ENCODE measurements at places on chromosomes 6 and 20. TPM values are rescaled to one million over a fixed set of nuclear protein-coding genes. Genes with fewer than 3 reads are reported as not detected.
A peak's percentile ranks its signal among the peaks of the same experiment; 100 is the strongest.

- peaks cover 10% of the 10 kb centered on the region for H3K27me3 ChIP-seq
- H3K27ac ChIP-seq = no peak overlapping the region
- no peaks in the 10 kb centered on the region for H3K36me3 ChIP-seq
- no peak for DNase-seq
- H3K4me1 ChIP-seq = peaks cover 3% of the 10 kb centered on the region
Observed at GRCh38 chr6:160337991-160338390, 10.2 kb upstream of the SLC22A3 start.

GRCh38 chr6:159351707-159352106 is 182.5 kb downstream of the FNDC1 start:
- no peaks in the 10 kb centered on the region for H3K4me1 ChIP-seq
- no peak overlapping the region for H3K27ac ChIP-seq
- H3K36me3 ChIP-seq = no peaks in the 10 kb centered on the region
- H3K27me3 ChIP-seq = peaks cover 6% of the 10 kb centered on the region
- no peak overlapping the region for H3K4me3 ChIP-seq

GRCh38 chr20:29410806-29411457 is 1846.5 kb upstream of the DEFB115 start:
- H3K4me3 ChIP-seq = no peak overlapping the region
- H3K27ac ChIP-seq = no peak overlapping the region
- H3K27me3 ChIP-seq = no peaks in the 10 kb centered on the region
- H3K36me3 ChIP-seq = peaks cover 3% of the 10 kb centered on the region
- DNase-seq = peak; percentile 88

DNA sequence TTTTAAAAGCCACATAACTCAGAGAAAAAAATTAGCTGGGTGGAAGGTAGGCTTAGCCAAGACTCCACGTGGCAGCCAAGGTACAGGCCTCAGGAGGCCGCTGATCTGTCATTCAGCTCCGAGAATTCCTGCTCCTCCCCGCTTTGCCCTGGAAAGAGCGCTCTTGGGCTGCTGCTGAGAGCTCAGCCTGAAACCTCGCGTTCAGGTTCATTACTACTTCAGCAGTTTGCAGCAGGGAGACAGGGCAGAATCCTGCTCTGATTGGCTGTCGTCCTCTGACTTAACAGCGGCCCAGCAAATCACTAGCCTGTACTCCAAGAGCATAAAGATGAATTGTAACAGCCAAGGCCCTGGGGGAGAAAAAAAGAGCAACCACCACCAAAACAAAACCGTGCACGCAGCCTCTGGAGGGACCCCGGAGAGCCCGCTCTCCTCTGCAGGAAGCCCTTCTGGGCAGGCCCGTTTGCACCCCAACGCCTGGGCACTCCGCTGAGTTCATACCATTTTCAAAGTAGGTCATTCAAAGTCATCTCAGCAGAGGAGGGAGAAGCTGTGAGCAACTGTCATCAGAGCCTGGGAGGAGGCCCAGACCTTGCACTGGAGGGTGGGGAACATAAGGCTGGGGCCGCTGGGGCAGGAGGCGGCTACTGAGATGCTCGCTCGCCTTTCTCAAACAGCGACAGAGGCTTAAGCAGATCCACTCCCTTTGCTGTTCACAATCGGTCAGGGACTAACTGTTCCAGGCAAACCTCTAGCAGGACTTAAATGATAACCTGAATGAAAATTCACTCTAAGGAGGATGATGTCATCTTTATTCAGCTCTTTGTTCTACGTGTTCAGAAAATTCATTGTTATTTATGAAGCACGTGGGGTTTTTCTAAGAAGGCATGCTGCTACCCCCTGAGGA is 42.3 kb upstream of the ATXN1 start:
- no peak for DNase-seq
- H3K36me3 ChIP-seq = no peaks in the 10 kb centered on the region
- H3K27ac ChIP-seq = no peak overlapping the region
- H3K4me1 ChIP-seq = peaks cover 30% of the 10 kb centered on the region
- H3K4me3 ChIP-seq = no peak overlapping the region
- no peaks in the 10 kb centered on the region for H3K27me3 ChIP-seq

DNA sequence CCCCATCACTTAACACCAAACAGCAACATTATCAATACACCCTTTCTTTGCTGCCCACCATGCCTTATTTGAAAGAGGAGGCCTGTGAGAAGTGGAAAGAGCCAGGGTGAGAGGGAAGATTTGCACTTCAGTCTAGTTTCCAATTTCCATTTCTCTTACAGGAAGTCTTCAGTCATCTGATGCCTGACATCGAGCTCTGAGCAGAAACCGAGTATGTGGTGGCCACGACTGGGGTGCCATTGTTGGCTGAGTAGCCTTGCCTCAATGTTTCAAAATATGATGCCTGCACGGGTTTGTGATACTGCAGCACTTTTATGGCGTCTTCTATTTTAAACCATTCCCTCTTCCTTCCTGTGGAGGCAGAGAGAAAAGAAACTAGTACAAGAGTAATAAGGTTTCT is 39.8 kb upstream of the SMIM29 start:
- peaks cover 27% of the 10 kb centered on the region for H3K36me3 ChIP-seq
- DNase-seq = no peak
- H3K4me3 ChIP-seq = no peak overlapping the region

- no peak overlapping the region for H3K27ac ChIP-seq
- no peak for DNase-seq
- H3K36me3 ChIP-seq = no peaks in the 10 kb centered on the region
- peaks cover 43% of the 10 kb centered on the region for H3K4me1 ChIP-seq
Observed at GRCh38 chr6:112443179-112444065, 96.3 kb downstream of the RFPL4B start.

Gene CNR1
- not detected for total RNA-seq

DNA sequence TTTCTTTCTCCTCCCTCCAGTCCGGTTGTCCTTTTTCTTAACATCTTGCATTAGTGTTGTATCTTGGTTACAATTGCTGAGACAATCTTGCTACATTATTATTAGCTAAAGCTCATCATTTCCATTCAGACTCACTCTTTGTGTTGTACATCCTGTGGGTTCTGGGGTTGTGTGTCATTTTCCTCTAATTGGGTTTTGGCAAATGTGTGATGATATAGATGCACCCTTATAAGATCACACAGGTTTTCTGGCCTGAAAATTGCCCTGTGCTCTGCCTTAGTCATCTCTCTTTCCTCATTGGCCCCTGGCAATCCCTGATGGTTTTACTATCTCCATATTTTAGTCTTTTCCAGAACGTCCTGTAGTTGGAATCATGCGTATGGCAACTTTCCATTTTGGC is 60.1 kb downstream of the PPP1R14C start:
- H3K4me3 ChIP-seq = no peak overlapping the region
- DNase-seq = no peak
- no peak overlapping the region for H3K27ac ChIP-seq
- peaks cover 6% of the 10 kb centered on the region for H3K4me1 ChIP-seq
- no peaks in the 10 kb centered on the region for H3K27me3 ChIP-seq
- H3K36me3 ChIP-seq = no peaks in the 10 kb centered on the region

Gene CLDN20
- total RNA-seq = not detected

- no peak overlapping the region for H3K4me3 ChIP-seq
- H3K36me3 ChIP-seq = peaks cover 19% of the 10 kb centered on the region
- DNase-seq = no peak
- peaks cover 53% of the 10 kb centered on the region for H3K4me1 ChIP-seq
Observed at GRCh38 chr6:124670801-124671200, 291.4 kb upstream of the RNF217 start.

- DNase-seq = no peak
- H3K4me3 ChIP-seq = no peak overlapping the region
- H3K27me3 ChIP-seq = peaks cover 1% of the 10 kb centered on the region
- H3K4me1 ChIP-seq = no peaks in the 10 kb centered on the region
Observed at GRCh38 chr20:15840636-15841301, 732.5 kb downstream of the KIF16B start.

GRCh38 chr20:50845566-50846215 is 50.8 kb downstream of the BCAS4 start:
- H3K36me3 ChIP-seq = no peaks in the 10 kb centered on the region
- no peaks in the 10 kb centered on the region for H3K27me3 ChIP-seq
- peaks cover 25% of the 10 kb centered on the region for H3K4me1 ChIP-seq
- DNase-seq = no peak

Gene SIRPB1
- total RNA-seq = 1.6 TPM

Gene FAM217A
- total RNA-seq = not detected

Gene TRERF1
- 3.3 TPM for total RNA-seq

Gene KCNK5
- not detected for total RNA-seq

DNA sequence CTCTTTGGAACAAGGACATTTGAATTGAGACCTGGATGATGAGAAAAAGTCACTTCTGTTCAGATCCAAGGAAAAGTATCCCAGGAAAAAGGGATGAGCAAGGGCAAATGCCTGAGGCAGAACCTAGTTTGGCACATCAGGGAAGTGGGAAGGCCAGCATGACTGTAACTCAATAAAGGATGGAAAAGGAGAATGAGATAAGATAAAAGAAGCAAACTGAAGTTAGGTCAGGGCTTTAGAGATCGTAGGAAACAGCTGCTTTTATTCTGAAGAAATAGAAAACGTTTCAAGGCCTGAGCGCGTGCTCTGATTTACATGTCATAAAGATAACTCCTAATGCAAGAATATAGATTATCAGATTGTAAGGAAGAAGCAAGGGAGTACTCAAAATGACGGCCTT is 450.0 kb downstream of the FRK start:
- H3K27ac ChIP-seq = no peak overlapping the region
- H3K4me1 ChIP-seq = peaks cover 10% of the 10 kb centered on the region
- no peaks in the 10 kb centered on the region for H3K36me3 ChIP-seq
- DNase-seq = no peak

- no peaks in the 10 kb centered on the region for H3K27me3 ChIP-seq
- H3K4me3 ChIP-seq = no peak overlapping the region
- DNase-seq = no peak
- H3K36me3 ChIP-seq = peaks cover 31% of the 10 kb centered on the region
Observed at GRCh38 chr6:148529010-148529409, 186.4 kb downstream of the SASH1 start.

DNA sequence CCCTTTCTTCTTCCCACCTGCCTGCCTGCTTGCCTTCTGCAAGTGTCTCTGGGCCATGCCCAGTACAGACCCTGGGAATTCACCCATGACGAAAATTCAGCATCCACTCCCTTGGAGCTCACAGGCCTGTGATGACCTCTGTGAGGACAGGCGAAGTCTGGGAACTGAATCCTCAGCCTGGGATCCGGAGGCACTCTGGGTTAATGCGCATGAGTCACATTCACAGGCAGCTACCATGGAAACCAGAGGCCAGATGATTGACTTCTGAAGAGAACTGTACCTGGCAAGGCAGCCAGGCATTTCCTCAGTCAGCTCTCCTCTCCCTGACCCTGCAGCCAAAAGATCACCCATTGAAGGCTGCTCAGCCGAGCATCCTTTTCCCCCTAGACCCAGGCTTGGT is 41.0 kb downstream of the SLC9A8 start:
- peaks cover 10% of the 10 kb centered on the region for H3K36me3 ChIP-seq
- no peaks in the 10 kb centered on the region for H3K27me3 ChIP-seq
- H3K4me3 ChIP-seq = no peak overlapping the region
- no peak for DNase-seq
- H3K4me1 ChIP-seq = peaks cover 56% of the 10 kb centered on the region

GRCh38 chr6:161138543-161139303 is 135.1 kb downstream of the AGPAT4 start:
- peaks cover 5% of the 10 kb centered on the region for H3K4me1 ChIP-seq
- no peak overlapping the region for H3K27ac ChIP-seq
- peaks cover 19% of the 10 kb centered on the region for H3K36me3 ChIP-seq
- DNase-seq = no peak

- no peaks in the 10 kb centered on the region for H3K36me3 ChIP-seq
- DNase-seq = peak; percentile 32
- peaks cover 16% of the 10 kb centered on the region for H3K27me3 ChIP-seq
- H3K27ac ChIP-seq = no peak overlapping the region
- no peak overlapping the region for H3K4me3 ChIP-seq
- H3K4me1 ChIP-seq = no peaks in the 10 kb centered on the region
Observed at GRCh38 chr6:37741757-37742400, 44.2 kb upstream of the MDGA1 start.

DNA sequence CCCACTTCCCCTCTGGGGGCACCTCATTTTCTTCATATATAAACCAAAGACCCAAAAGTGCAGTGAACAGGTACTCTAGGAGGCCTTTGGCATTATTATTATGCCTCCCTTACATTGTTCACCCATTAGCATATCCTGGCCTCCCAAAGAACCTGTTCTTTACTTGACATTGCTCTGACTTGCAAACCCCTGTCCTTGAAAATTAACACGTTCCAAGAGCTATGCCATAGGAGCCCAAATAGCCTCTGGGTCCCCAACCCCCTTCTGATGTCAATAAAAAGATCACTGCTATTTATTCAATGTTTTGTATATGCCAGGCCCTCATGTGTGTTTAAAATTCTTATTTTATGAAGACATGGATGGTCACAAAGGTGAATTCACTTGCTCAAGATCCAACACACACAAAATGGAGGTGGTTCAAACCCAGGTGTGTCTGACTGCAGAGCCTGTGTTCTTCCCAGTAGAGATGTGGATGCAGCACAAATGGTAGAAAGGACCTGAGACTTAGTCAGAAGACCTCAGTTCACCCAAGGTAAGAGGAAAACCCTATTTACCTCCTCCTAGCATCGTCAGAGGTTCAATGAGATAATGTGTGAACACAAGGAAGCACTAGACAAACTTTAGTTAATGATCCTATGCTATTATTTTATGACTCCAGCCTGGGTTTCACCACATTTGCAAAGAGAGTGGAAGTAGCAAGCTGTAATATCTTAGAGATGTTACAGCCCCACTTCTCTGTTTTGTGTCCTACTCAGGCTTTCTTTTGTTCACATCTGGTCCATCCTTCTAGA is 36.6 kb downstream of the BCL2L1 start:
- peaks cover 22% of the 10 kb centered on the region for H3K4me1 ChIP-seq
- no peak overlapping the region for H3K27ac ChIP-seq
- H3K4me3 ChIP-seq = no peak overlapping the region
- no peaks in the 10 kb centered on the region for H3K27me3 ChIP-seq
- H3K36me3 ChIP-seq = peaks cover 24% of the 10 kb centered on the region
- no peak for DNase-seq

- no peaks in the 10 kb centered on the region for H3K4me1 ChIP-seq
- H3K27me3 ChIP-seq = no peaks in the 10 kb centered on the region
- no peak for DNase-seq
- no peaks in the 10 kb centered on the region for H3K36me3 ChIP-seq
- H3K4me3 ChIP-seq = no peak overlapping the region
- no peak overlapping the region for H3K27ac ChIP-seq
Observed at GRCh38 chr6:95649451-95649850, 72.1 kb downstream of the MANEA start.

Measured in chondrocyte (in vitro differentiated cells).